ENCODE measurements at places on chromosomes 6 and 20. TPM values are rescaled to one million over a fixed set of nuclear protein-coding genes. Genes with fewer than 3 reads are reported as not detected.
A peak's percentile ranks its signal among the peaks of the same experiment; 100 is the strongest.

DNA sequence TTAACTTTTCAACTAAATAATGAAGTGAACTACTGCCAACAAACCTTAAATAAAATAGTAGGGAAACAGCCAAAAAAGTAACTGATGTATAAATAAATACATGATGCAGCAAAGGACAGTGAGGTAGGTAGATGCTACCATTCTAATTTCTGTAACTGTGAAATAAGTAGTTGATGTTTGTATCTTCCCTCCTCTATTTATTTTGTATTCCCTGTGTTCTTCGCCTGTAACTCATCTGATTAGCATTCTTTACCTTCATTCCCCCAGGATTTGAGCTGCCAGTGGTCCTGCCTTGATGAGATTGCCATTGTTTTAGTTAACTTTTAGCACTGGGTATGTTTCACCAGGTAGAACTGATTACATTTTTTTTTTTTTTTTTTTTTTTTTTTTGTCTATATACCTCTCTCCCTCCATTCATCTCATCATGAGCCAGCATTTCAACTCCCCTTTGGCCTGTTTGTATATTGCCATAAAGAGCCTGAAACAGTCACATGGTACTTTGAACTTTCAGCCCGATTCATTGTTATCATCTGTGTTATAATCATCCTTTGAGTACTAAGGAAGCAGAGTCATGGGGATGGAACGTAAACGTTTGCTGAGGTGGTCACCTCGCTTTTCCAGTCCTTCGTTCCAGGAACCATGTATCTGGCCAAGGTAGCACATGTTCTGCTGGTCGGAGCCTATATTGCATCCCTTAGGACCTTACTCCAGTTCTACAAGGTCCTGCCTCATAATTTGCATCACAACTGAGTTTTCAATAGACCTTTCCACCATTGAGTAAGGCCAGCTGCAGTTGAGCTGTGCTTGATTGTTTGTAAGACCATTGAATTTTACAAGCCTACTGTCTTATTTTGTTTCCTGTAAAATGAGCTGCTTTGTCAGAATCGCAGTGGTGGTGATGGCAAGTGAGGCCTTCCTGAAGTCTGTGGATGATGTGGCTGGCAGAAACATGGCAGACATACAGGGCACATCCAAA, 107.6 kb downstream of the JAG1 start:
- no peak for DNase-seq

- DNase-seq: no peak
These were observed 18.0 kb upstream of the CSNK2A1 start for GRCh38 chr20:561437-562231.

- no peak for DNase-seq
These were observed 1.5 kb downstream of the ANKS1A start for GRCh38 chr6:34890533-34890925.

- DNase-seq: no peak
These were observed 4.7 kb downstream of the DNTTIP1 start for GRCh38 chr20:45796337-45797065.

DNA sequence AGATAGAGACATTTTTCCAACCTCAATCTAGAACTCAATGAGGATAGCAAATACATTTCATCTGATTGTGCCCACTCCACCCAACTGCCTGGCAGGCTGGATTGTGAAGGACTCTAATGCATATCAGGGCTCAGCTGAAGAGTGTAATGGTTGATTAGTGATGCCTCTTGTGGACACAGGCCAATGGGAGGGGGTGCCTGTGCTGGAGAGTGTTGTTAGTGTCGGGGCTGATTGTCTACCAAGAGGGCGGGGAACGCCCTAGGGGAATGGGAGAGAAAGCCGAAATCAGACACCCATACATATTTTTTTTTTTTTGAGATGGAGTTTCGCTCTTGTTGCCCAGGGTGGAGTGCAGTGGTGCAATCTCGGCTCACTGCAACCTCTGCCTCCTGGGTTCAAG, 103.7 kb upstream of the SALL4 start:
- DNase-seq: no peak

DNA sequence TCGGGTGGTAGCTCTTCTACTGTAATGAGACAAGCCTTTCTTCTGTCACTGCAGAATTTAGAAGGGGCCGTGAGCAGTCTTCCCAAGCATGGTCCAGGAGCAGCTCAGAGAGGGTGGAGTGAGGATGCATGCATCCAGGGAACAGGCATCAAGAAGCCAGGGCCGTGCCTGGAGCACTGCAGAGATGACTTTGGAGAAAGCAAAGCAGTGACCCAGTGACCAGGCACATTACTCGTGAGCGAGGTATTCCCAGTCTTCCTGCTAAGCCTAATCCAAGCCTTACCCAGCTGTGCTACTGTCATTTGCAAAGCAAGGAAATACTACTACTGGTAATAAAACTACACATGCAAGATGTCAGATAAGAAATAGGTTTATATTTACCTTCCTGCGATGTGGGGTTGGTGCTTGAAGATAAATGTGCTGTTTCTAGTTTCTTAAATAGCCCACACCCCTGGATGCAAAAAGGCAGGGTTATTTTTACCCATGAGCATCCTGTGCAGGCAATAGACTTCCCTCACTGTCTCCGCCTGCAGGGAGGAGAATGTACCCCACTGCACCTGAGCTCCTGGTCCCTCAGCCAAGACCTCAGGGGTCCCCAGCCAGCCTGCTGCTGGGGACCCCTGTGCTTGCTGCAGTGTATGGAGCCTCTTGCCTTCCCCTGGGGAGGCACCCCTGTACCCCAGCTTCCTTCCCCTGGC, 62.9 kb downstream of the SSR1 start:
- DNase-seq: no peak

- DNase-seq: no peak
These were observed 34.3 kb downstream of the ATRN start for GRCh38 chr20:3505148-3505547.

DNA sequence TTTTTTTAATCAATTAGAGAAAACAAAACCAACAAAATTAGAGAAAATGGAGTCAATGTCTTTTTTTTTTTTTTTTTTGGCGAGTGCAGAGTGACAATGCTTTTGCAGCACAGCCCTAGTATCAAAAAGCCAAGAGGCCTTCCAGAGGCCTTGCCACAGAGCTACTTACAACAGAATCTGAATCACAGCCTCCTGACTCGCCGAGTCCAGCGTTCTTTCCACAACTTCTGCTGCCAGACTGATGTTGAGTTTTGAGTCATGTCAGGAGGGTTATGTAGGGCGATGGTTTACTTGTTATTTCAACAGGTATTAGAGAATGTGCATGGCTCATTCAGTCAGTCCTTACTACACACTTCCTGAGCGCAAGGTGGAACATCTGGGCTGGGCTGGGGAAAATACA, 88.6 kb downstream of the FNDC1 start:
- DNase-seq: no peak

- DNase-seq: no peak
These were observed 43.6 kb upstream of the PHACTR3 start for GRCh38 chr20:59560588-59561227.

DNA sequence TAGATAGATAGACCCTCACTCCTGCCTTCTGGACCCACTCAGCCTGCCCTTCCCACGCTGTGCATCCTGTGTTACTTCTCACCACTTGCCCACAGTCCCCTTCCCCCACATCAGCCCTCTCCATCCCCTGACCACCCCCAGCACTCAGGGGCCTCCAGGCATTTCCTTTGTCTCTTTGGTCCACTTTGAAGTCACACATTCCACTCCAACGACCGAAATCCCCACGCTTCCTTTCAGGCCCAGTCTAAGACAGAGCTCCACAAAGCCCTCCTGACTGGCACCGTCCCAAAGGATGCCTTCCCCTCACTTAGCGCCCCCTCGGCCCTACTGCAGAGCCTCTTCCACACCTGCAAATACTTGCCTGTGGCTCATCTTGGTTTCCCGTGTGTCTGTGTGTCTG, 83.8 kb downstream of the FOXF2 start:
- DNase-seq: no peak

DNA sequence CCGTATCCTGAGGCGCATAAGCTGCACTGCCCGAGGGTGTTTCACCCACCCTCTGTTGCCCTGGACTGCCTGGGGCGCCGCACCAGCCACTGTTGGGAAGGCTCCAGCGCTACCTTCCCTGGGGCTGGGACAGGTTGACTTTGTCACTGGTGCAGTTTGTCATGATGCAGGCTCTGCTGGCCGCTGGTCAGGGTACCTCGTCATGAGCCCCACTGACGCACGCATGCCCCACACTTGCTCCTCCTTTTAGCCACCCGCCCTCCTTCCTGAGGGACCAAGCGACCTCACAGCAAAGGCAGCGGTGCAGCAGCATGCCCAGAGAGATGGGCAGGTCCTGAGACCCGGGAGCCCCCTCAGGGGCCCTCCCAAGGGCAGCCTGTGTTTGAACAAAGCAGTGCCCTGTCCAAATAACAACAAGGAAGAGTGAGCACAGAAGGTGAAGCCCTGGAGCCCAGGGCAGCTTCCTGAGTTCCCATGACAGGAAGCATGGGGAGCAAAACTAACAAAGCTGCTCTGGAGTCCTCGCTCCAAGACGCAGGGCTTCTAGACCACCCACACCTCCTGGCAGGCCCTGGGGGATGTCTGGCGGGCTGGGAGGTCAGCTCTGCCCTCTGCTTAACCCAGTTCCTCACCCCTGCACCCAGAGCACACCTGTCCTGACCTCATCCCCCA, 50.1 kb upstream of the SMOC2 start:
- DNase-seq: no peak

DNA sequence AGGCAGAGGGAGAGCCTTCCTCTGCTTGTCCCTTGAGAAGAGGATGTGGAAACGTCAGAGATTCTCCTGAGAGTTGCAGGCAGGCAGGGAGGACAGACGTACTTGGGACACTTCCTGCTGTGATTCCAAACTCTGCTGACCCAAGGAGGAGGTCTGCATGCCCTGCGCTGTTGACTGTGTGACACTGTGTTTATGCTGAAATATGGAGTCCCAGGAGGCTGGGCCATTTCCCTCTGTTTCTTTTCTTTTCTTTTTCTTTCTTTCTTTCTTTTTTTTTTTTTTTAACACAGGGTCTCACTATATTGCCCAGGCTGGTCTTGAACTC, 63.5 kb upstream of the BHLHE23 start:
- peak; percentile 19 for DNase-seq

DNA sequence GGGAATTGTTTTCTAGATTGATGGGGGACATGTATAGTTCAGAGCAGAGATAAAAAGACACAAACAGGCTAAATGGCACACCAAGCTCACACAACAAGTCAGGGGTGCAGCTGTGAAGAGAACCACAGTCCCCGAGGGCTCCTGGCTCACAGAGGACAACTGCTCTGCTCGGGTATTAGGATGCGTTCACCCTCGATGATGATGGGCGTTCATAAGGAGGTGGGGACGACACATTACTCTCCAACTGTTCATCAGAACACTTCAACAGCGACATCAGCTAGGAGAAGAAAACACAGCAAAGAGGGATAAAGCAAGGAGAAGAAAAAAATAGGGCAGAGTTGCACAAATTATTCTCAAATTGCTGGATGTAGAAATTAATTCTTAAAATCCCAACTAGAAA, 174.8 kb upstream of the RREB1 start:
- DNase-seq: no peak

GRCh38 chr6:159871241-159871640, 19.5 kb upstream of the MAS1 start:
- no peak for DNase-seq

- DNase-seq: no peak
These were observed 69.5 kb downstream of the LRFN2 start for GRCh38 chr6:40517654-40518053.

- DNase-seq: no peak
These were observed 11.7 kb upstream of the SIRPG start for GRCh38 chr20:1669304-1669703.

The ECT2L gene
- total RNA-seq: not detected

The MPIG6B gene
- total RNA-seq: not detected

The LSM14B gene
- total RNA-seq: 51.9 TPM

The PDYN gene
- not detected for total RNA-seq

The RSPH3 gene
- 8.3 TPM for total RNA-seq

The DAAM2 gene
- 137 TPM for total RNA-seq

The STMND1 gene
- total RNA-seq: not detected

The CEP250 gene
- total RNA-seq: 43.6 TPM

The SIGLEC1 gene
- not detected for total RNA-seq

The ZC3H12D gene
- 0.25 TPM for total RNA-seq

Measured in chondrocyte (in vitro differentiated cells).